ENCODE measurements at places on chromosomes 5 and 9.

- no peak overlapping the region for H3K27ac ChIP-seq
- peaks cover 100% of the 10 kb centered on the region for H3K36me3 ChIP-seq
- H3K4me1 ChIP-seq, result no peaks in the 10 kb centered on the region
- H3K4me3 ChIP-seq, result no peak overlapping the region
- H3K27me3 ChIP-seq, result no peaks in the 10 kb centered on the region
- DNase-seq, result no peak
Observed at GRCh38 chr9:92639791-92640271, 30.1 kb downstream of the IPPK start.

DNA sequence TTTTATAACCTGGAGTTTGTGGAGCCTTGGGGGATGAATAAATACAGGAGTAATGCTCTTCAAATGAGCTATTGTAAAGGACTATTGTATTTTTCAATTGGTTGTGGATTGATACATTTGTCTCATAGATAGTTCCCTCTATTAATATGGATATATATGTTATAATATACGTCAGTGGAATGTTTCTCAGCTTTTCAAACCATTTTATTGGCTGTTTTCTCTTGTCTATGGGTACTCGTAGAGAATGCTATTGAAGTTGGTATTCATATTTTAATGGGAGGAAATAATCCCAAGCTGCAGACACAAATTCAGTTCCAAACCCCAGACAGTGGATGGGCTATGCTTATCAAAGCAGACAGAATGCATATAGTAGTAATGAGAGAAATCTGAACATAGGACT, 181.8 kb upstream of the DAB2 start:
- H3K27ac ChIP-seq, result no peak overlapping the region
- H3K36me3 ChIP-seq, result no peaks in the 10 kb centered on the region
- no peaks in the 10 kb centered on the region for H3K4me1 ChIP-seq
- H3K27me3 ChIP-seq, result no peaks in the 10 kb centered on the region

- no peak for DNase-seq
- no peaks in the 10 kb centered on the region for H3K36me3 ChIP-seq
- H3K4me3 ChIP-seq, result no peak overlapping the region
- H3K27ac ChIP-seq, result no peak overlapping the region
- H3K4me1 ChIP-seq, result no peaks in the 10 kb centered on the region
Observed at GRCh38 chr5:156383510-156384265, 56.7 kb downstream of the SGCD start.

- H3K4me3 ChIP-seq, result no peak overlapping the region
- no peak overlapping the region for H3K27ac ChIP-seq
- DNase-seq, result no peak
- H3K36me3 ChIP-seq, result peaks cover 43% of the 10 kb centered on the region
- H3K4me1 ChIP-seq, result no peaks in the 10 kb centered on the region
Observed at GRCh38 chr5:53069626-53070025, 39.9 kb downstream of the MOCS2 start.

GRCh38 chr5:59673438-59674058, 220.0 kb downstream of the PDE4D start:
- H3K36me3 ChIP-seq, result no peaks in the 10 kb centered on the region
- H3K4me1 ChIP-seq, result no peaks in the 10 kb centered on the region
- H3K27me3 ChIP-seq, result no peaks in the 10 kb centered on the region
- DNase-seq, result peak; percentile 76

- no peak for DNase-seq
- no peaks in the 10 kb centered on the region for H3K4me1 ChIP-seq
- H3K4me3 ChIP-seq, result no peak overlapping the region
- no peak overlapping the region for H3K27ac ChIP-seq
- no peaks in the 10 kb centered on the region for H3K36me3 ChIP-seq
Observed at GRCh38 chr5:124477062-124477461, 269.4 kb downstream of the ZNF608 start.

GRCh38 chr5:109454731-109455505, 45.1 kb upstream of the PJA2 start:
- peak; percentile 51 for DNase-seq
- no peak overlapping the region for H3K4me3 ChIP-seq
- H3K27ac ChIP-seq, result peak overlapping the region; percentile 32
- H3K27me3 ChIP-seq, result no peaks in the 10 kb centered on the region

GRCh38 chr9:78074385-78075291, 43.0 kb upstream of the GNAQ start:
- H3K4me3 ChIP-seq, result no peak overlapping the region
- no peaks in the 10 kb centered on the region for H3K27me3 ChIP-seq
- H3K4me1 ChIP-seq, result no peaks in the 10 kb centered on the region
- no peak for DNase-seq
- H3K27ac ChIP-seq, result no peak overlapping the region

DNA sequence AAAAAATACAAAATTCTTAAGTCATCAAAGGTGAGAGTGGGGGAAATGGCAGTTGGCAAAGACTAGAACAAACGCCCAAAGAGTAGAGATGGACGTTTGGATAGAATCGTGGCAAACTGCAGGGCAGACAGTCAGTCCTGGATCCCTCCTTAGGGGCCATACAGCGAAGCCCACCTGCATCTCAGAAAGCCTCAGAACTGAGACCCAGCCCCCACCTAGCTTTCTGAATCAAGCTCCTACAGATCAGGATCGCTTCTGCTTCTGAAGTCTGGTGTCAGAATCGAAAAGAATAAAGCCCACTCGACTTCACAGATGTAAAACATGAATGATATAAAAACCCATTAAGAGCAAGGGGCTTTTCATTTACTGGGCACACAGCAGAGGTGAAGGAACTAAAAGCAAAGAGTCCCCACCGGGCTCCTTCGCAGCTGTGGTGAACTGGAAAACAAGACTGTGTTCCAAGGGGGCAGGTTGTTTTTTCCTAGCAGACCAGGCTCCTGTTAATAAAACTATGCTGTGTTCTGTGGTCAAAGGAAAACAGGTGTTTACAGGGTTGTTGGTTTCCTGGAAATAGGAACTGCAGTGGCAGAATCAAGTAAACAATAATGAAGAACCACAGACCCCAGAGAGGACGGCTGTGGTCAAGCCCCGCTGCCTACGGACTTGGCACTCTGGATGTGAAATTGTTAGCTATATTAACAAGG, 91.8 kb downstream of the TLE1 start:
- H3K27ac ChIP-seq, result no peak overlapping the region
- H3K4me3 ChIP-seq, result no peak overlapping the region
- peaks cover 19% of the 10 kb centered on the region for H3K4me1 ChIP-seq
- H3K27me3 ChIP-seq, result no peaks in the 10 kb centered on the region
- peaks cover 31% of the 10 kb centered on the region for H3K36me3 ChIP-seq

GRCh38 chr5:170585273-170585948, 81.6 kb downstream of the KCNIP1 start:
- H3K27ac ChIP-seq, result no peak overlapping the region
- DNase-seq, result no peak
- no peak overlapping the region for H3K4me3 ChIP-seq
- no peaks in the 10 kb centered on the region for H3K36me3 ChIP-seq
- peaks cover 10% of the 10 kb centered on the region for H3K27me3 ChIP-seq

DNA sequence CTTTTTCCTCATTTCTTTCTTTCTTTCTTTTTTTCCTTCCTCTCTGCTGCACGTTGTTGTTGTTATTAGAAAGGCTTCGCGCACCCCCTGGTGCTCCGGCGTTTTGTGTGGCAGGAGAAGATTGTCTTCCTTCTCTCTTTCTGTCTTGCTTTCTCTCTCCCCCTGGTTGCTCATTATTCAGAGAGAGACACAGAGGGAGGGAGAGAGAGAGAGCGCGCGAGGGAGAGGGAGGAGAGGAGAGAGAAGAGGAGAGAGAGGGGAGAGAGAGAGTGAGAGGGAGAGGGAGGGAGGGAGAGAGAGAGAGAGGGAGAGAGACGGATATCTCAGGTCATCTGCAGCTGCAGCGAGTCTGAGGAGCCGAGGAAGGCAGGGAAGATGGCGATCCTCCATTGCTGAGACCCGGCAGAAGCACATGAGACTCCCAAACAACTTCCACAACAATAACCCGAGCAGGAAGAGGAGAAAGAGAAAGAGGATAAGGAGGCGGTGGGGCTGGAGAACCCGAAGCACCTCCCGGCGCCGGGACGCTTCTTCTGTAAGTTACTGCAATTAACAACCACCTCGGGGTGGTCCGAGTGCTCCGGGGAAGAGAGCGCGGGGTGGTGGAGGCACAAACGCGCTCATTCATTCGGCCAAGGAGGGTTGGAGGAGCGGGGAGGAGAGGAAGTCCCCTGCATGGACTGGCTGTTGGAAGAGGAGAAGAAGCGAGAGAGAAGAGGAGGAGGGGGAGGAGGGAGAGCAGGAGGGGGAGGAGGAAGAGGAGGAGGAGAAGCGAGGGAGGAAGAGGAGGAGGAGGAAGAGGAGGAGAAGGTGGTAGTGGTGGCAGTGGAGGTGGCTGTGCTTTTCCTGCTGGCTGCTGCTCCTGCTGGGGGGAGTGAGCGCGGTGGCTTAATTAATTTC, at the start of gene ZNF462:
Gene ZNF462, plus strand, starts transcription at position 346 of the 900 bp plus-strand sequence. CDS start 60,218 bp downstream, outside the sequence.
- H3K27ac ChIP-seq, result peak within 1 kb of the TSS; percentile 87
- H3K4me3 ChIP-seq, result peak within 1 kb of the TSS; percentile 67
- peaks cover 48% of the 10 kb centered on the region for H3K4me1 ChIP-seq

GRCh38 chr5:150398722-150399523, 13.8 kb downstream of the CD74 start:
- DNase-seq, result no peak
- no peaks in the 10 kb centered on the region for H3K4me1 ChIP-seq
- no peak overlapping the region for H3K27ac ChIP-seq
- peaks cover 99% of the 10 kb centered on the region for H3K36me3 ChIP-seq

- no peaks in the 10 kb centered on the region for H3K27me3 ChIP-seq
- H3K4me1 ChIP-seq, result no peaks in the 10 kb centered on the region
- no peak for DNase-seq
- no peak overlapping the region for H3K4me3 ChIP-seq
- H3K36me3 ChIP-seq, result no peaks in the 10 kb centered on the region
Observed at GRCh38 chr9:113129884-113130283, 20.9 kb upstream of the SLC31A2 start.

DNA sequence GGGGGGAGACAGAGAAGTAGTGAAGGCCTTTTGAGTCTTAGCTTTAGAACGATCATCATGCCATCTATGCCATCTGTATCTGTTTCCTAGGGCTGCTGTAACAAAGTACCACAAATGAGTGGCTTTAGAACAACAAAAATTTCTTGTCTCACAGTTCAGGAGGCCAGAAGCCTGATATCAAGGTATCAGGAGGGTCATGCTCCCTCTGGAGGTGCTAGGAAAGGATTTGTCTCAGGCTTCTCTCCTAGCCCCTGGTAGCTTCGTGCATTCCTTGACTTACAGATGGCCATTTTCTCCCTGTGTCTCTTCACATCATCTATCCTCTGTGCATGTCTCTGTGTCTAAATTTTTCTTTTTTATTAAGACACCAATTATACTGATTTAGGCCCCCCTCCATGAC, 5.2 kb downstream of the CARD6 start:
- DNase-seq, result no peak
- H3K27ac ChIP-seq, result no peak overlapping the region
- peaks cover 12% of the 10 kb centered on the region for H3K4me1 ChIP-seq
- no peak overlapping the region for H3K4me3 ChIP-seq
- no peaks in the 10 kb centered on the region for H3K27me3 ChIP-seq
